SK-N-SH (cell line): ENCODE measurements at places on chromosomes 11 and 22. TPM values are rescaled to one million over a fixed set of nuclear protein-coding genes. Genes with fewer than 3 reads are reported as not detected.

DNA sequence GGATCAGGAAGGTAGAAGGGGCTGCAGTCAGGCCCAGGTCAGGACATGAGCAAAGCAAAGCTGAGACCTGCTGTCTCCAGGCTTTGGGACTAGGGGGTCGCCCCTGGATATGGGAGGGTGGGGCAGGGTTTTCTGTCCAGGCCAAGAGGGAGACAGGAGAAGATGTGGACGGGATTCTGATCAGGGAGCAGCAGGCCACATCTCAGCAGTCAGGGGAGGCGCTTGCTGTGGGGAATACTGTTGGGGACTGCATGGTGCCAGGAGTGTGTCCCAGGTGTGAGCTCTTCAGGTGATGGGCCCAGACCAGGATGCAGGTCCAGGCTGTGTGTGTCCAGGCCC lies 29.3 kb downstream of the IGLL5 start:
- DNase-seq = no peak
- no peak overlapping the region for H3K4me3 ChIP-seq
- no peaks in the 10 kb centered on the region for H3K4me1 ChIP-seq
- H3K27ac ChIP-seq = no peak overlapping the region

Gene OR52A1
- not detected in 2 replicates for polyA plus RNA-seq

Gene TREH
- not detected in 2 replicates for polyA plus RNA-seq

Gene GVQW3
- 2.3 and 3.9 TPM in 2 replicates for polyA plus RNA-seq
